ENCODE measurements at places on chromosomes 1 and 21.

DNA sequence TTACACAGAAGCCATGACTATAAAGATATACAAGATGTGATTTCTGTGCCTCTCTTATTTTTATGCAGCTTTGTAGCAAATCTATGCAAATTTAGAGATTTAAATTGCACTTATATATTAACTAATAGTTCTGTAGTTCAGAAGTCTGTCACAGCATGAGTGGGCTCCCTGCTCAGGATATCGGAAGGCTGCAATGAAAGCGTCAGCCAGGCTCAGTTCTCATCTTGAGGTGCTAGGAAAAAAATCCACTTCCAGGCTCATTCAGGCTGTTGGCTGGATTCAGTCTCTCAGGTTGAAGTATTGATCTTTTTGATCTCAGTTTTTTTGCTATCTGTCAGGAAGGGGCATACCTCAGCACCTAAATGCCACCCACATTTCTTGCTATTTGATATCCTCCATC is 487.4 kb upstream of the DEPDC1 start:
- no peak for DNase-seq

DNA sequence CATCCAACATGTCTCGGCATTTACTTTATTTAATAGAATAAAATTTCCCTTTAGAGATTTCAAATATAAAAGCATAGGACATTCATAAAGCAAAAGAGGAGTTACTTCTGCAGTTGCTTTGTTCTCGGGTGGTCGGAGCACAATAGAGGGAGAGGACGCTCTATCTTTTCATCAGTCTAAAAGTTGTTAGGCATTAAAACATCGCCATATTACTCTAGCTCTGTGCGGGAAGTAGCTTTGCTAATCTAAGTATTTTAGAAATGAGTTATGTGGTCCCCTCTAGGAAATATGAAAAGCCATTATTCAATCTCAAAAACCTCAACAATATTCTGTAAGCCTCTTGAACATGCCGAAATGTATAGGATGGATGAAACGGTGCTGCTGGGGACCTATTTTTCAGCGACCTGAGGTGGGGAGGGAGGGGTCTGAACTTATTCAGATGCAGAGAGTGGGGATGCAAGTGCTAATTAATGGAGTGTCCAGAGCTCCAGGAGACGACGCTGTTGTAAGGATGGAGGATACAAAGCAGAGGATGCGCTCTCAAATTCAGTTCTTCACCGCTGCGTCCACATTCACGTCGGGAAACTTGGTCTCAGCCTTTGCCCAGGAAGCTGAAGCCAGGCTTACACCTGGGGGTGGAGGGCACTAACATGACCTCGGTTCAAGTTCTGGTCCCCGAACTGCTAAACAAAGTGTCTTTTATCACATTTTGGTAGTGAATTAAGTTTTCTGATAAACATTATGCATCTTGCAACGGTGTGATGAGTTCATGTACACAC is 6.3 kb downstream of the CDKN2C start:
- DNase-seq = no peak

GRCh38 chr1:88063605-88064004 is 620.5 kb upstream of the PKN2 start:
- DNase-seq = peak; percentile 6

DNA sequence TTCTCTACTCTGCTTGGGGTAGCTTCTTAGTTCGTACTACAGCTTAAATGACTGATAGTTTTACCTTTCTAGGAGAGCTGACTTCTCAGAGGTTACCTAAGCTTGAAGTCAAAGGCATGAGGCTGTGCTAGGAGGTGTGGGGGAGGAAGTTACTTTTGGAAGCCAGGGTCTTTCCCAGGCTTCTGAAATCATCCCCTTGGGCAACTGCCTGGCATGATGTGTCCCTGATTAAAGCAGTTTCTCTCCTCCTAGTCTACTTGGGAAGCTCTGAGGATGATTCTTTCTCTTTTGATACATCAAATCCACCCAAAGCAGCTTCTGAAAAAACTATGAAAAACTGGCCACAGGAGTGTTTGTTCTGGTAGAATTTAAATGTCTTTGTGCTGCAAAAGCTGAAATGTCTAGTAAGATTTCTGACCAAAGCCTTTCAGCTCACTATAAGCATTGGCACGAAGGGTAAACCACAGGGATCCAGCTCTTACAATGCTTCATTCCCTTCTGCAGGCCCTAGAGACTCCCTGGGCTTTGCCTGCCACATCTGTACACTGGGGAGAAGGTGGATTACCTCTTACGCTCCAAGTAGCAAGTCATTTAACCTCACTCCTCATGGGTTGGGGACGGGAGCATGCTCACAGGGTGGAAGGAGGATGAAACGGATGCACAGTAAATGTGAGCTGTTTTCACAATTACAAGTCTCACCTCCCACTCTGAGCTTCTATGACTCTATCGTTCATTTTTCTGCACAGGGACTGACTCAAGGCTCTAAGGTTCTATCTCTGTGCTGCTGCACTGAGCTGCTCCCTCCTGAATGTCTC is 59.6 kb downstream of the RUNX1 start:
- DNase-seq = no peak

DNA sequence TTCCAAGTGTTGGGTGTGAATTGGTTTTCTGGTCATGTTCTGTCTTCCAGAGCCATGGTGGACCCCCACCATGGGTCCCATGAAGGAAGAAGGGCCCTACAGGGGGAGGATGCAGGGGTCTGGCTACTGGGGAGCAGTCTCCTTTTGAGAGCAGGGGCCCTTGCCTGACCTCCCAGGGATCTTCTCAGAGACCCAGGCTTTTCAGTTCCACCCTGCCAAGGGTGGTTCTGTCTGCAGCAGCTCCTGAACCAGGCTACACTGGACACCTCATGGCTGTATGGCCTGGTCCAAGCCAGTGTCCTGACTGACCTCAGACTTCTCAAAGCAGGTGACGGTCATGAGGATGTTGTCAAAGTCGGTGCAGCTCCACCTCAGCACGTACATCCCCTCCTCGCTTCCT is 109.0 kb downstream of the JAK1 start:
- DNase-seq = no peak

GRCh38 chr1:55127827-55128343 is 87.3 kb downstream of the USP24 start:
- peak; percentile 70 for DNase-seq

- DNase-seq = no peak
Observed at GRCh38 chr21:34618941-34619340, 4.0 kb upstream of the RCAN1 start.

DNA sequence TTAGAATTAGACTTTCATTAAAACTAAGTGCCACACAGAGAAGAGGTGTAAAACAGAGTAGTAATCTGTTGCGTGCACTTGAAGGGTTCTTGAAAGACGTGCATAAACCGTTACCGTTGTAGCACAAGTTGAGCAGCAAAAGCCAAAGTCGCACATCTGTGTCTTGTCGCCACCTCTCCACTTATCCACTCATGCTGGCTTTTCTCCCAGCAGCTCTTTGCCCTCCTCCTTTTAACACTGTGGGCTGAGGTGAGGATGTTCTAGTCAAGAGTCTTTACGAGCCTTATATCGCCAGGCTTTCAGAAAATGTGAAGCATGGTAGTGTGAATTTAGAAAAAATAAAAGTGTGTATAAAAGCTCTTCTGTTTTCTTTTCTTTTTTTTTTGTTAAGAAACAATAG is 48.0 kb downstream of the NR5A2 start:
- peak; percentile 32 for DNase-seq

- no peak for DNase-seq
Observed at GRCh38 chr1:181174861-181175260, 86.4 kb downstream of the IER5 start.

GRCh38 chr21:38958940-38959691 is 153.4 kb downstream of the ETS2 start:
- DNase-seq = peak; percentile 84

DNA sequence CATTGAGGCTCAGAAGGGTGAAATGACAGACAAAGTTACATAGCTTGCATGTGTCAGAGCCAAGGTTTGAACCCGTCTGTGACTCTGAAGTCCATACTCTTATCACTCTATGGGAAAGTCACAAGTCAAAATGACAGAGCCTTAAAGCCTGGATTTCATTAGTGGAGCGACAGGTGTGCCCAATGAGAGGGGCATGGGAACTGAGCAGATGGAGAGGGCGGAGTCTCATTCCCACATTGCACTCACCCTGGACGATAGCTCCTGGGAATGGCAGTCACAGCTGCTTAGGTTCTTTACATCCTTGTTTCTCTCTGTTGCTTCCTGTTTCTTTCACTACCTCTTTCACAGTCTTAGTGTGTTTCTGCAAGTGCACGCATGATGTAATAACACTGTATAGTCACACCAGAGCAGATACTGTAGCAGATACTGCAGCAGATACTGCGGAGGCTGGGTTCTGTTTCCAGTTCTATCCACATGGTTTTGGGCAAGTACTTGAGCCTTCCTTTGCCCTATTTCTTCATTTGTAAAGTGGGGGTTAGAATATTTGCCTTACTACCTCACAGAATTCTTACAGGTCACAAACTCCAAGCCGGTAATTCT is 127.2 kb downstream of the ZSCAN20 start:
- DNase-seq = no peak

GRCh38 chr1:206532368-206532767 is 25.0 kb downstream of the RASSF5 start:
- DNase-seq = no peak

- DNase-seq = peak; percentile 42
Observed at GRCh38 chr1:12615865-12616708, 1.9 kb downstream of the DHRS3 start.

GRCh38 chr1:17516303-17517214 is 22.9 kb upstream of the ARHGEF10L start:
- DNase-seq = no peak

- DNase-seq = no peak
Observed at GRCh38 chr1:77659879-77660593, 22.4 kb downstream of the ZZZ3 start.

- peak; percentile 82 for DNase-seq
Observed at GRCh38 chr1:65820983-65821382, 28.3 kb downstream of the PDE4B start.

DNA sequence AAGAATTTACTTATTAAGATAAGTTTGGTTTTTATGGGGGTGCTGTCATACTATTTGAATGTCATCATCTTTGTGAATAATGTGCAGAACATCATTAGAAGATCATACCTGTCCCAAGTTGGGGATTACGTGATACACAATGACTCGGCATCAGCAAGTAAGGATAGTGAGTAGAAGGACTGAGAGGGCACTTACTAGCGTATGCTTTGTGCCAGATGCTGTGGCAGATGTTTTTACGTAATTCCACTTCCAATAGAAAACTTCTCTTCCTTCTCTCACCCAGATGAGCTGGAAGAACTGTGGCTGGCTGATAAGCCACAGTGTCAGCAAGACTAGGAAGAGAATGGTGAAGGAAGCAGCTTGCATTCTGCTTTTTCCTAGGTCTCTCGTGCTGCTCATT is 28.1 kb upstream of the TGFB2 start:
- DNase-seq = no peak

GRCh38 chr21:42453224-42453985 is 42.6 kb downstream of the RSPH1 start:
- no peak for DNase-seq

DNA sequence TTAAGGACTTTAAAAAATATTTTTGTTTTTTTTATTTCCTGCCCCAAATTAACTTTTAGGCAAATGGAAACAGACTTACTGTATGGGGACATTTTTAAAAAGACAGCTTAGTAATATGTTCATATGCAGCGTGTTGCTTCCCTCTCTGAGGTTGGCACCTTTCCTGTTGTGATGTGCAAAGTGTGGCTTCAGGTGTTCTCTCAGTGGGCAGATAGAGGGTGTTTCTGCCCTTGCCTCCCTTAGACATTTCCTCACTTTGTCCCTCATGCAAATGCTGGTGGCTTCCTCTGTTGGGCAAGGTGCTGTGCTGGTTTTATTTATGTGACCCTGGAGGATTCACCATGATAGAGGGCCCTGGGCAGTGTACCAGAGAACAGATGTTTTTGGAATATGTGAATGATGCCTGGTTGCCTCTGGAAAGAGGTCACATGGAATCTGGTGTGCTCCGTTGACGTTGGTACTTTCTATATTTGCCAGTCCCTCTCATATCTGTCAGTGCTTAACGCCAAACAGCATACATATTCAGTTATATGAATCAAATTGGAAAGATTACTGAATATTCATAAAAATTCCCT is 123.5 kb downstream of the PATJ start:
- no peak for DNase-seq

DNA sequence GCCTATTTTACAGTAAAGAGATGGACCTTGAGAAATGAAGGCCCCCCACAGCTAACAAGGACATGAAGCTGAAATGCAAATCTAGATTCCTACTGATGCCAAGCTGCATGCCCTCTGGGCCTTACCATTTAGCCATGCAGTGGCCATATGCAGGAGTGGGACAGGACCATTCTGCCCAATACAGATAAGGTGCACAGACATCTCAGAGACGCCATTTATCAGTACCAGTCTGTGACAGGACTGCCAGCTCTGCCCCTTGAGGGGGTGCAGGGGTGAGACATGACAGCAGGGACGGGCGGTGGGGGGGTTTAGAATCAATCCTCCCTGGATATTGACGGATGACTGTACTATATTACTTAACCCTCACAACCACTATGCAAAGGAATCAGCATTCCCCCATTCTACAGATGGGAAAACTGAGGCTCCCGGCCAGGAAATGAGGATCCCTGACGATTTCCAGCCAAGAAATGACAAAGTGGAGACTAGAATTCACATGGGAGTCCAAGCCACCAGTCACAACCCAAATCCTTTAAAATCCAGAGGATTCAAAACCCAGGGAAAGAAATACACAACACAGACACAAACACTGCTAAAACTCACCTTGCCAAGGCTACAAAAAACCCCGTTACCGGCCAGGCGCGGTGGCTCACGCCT is 10.8 kb downstream of the SSBP3 start:
- DNase-seq = no peak

DNA sequence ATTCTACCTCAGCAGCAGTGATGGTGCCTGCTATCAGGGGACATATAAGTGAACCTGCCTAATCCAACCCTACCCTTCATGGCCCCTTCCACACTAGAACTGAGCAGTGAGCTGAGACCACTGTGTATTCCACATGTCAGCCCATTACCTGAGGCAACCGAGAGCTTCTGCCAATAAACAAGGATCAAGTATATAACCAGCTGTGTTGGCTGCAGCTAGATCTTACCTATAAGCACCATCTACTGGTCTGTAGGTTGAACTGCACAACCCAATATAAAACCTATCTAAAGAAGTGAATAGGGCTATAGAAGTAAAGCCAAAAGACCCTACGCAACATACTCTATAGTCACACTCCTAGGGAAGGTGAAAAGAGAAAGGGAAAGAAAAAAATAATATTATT is 376.9 kb downstream of the HHIPL2 start:
- peak; percentile 76 for DNase-seq

GRCh38 chr1:236997882-236998281 is 6.4 kb downstream of the MT1HL1 start:
- no peak for DNase-seq

GRCh38 chr1:76510672-76511557 is 356.4 kb upstream of the ST6GALNAC5 start:
- DNase-seq = no peak

DNA sequence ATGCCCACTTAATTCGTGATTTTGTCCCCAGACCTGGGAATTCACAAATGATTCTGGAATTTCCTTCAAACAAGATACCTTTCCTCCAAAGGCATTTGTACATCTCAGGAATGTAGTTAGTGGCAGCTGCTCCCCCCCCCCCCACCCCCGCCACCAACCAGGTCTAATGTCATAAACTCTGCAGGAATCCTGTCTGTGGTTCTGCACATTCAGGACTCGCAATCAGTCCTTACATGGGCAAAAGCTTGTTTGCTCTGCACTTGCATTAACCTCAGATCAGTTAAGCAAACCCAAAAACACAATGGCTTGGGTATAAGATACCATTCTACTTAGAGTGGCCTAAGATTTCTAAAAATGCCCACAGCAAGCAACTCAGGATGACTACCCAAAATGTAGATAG is 143.8 kb downstream of the TGFB2 start:
- DNase-seq = peak; percentile 26

GRCh38 chr1:246647113-246647512 is 77.1 kb upstream of the SCCPDH start:
- DNase-seq = peak; percentile 88

Data from cardiac fibroblast (primary cell).